ENCODE measurements at places on chromosomes 7 and 10. TPM values are rescaled to one million over a fixed set of nuclear protein-coding genes. Genes with fewer than 3 reads are reported as not detected.

MSANTD7 gene
- total RNA-seq, result 14.1 TPM

- DNase-seq, result no peak
Measured at GRCh38 chr10:131972474-131973071, 9.2 kb downstream of the BNIP3 start.

DNA sequence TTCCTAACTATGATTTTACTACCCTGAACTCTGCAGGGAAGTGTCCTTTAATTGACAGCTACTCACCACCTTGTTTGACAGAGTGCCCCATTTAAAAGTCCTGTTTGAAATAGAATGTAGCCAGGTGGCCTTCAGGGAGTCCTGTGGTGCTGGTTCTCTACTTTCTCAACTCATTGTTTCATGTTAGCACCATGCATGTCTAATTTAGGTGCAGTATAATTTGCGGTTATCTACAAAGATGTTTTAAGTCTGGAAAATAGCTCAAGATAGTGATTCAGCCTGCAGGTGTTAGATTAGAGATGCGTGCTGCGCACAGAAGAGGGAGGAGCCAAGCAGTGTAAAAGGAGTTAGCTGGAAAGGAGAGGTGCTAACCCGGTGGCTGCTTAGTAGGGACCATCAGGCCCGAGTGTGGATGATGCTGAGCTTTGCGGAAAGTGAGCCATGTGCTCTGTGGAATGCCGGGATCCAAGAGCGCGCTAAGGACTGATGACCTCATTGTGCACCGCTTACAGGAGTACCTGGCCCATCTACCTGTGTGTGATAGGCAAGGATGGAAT lies 1.2 kb downstream of the CCM2 start:
- DNase-seq, result peak; percentile 71

ERVW-1 gene
- total RNA-seq, result not detected

CRTAC1 gene
- not detected for total RNA-seq

- no peak for DNase-seq
Measured at GRCh38 chr7:149799397-149800168, 26.2 kb upstream of the ZNF467 start.

SPDYE1 gene
- total RNA-seq, result not detected

- peak; percentile 12 for DNase-seq
Measured at GRCh38 chr10:117112220-117112619, 25.9 kb downstream of the VAX1 start.

DNA sequence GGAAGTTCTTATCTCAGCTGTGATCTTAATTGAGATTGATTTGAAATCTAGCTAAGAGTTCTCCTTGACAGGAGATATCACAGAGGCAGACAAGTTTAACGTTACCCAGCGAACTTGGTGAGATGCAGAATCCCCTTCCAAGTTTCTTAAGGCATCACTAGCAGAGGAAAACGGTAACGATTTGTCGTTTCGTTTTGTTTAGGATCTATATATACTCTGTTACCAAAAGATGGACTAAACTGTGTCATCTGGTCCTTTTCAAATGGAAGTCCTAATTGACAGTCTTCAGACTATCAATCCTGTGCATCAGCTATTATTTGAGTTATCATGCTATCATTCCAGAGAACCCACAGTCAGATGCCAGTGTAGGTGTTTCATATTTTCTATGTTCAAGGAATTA lies 316.7 kb upstream of the SORCS1 start:
- DNase-seq, result no peak

SFRP4 gene
- not detected for total RNA-seq

DNA sequence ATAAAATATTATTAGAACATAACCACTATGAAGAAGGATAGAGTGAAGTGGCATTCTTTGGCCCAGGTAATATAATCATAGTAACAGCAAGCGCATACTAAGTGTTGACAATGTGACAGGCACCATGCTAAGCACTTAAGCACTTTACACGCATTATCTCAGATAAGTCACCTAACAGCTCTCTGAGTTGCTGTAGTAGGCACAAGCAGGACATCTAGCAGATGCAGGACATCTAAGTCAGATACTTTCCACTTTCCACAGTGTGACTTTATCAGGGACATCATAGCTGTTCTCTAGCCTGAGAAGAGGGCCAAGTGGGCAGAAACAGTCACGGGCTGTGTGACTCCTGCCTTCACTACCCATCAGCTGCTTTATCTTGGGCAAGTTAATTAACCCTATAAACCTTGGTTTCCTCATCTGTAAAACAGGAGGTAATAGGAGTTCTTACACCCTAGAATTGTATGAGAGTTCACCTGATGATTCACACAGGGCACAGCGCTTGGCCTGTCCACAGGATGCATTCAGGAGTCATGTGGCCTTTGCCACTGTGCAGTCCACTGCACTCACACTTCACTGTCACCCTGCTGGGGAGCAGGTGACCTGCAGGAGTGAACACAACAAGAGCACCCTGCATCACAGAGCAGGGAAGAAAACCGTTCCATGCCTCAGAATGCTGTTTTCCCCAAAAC lies 12.5 kb downstream of the LIPA start:
- DNase-seq, result no peak

Data from mammary epithelial cell (primary cell).